ENCODE measurements at places on chromosomes 3 and 15. TPM values are rescaled to one million over a fixed set of nuclear protein-coding genes. Genes with fewer than 3 reads are reported as not detected.

Gene PAK2
- total RNA-seq = 81.3 TPM

GRCh38 chr3:132350814-132351213 is 33.6 kb downstream of the ACP3 start:
- H3K27me3 ChIP-seq = peaks cover 9% of the 10 kb centered on the region
- no peak overlapping the region for H3K27ac ChIP-seq
- H3K4me1 ChIP-seq = peaks cover 1% of the 10 kb centered on the region
- no peak for DNase-seq
- no peaks in the 10 kb centered on the region for H3K36me3 ChIP-seq

DNA sequence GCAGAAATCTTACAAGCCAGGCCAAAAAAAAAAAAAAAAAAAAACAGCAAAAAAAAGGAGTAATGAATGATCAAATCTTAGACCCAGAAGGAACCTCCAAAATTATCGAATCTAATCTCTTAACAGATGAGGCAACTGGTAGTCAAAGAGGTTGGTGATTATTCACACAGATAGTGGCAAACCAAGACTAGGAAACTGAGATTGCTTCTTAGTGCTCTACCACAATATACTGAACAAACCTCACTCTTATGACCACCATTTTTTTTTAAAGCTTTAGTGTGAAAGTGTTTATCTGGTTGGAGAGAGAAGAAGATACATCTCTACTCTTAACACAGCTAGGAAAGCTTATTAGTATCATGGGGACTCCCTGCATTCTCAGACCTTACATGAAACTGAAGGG is 17.3 kb downstream of the ATOSA start:
- no peak for DNase-seq
- no peak overlapping the region for H3K4me3 ChIP-seq
- no peak overlapping the region for H3K27ac ChIP-seq
- peaks cover 45% of the 10 kb centered on the region for H3K36me3 ChIP-seq
- H3K4me1 ChIP-seq = peaks cover 12% of the 10 kb centered on the region

GRCh38 chr3:170469151-170470062 is 50.7 kb downstream of the CLDN11 start:
- no peaks in the 10 kb centered on the region for H3K4me1 ChIP-seq
- peaks cover 15% of the 10 kb centered on the region for H3K27me3 ChIP-seq

Gene PDZRN3
- not detected for total RNA-seq

- H3K36me3 ChIP-seq = peaks cover 5% of the 10 kb centered on the region
- no peak overlapping the region for H3K4me3 ChIP-seq
- no peak overlapping the region for H3K27ac ChIP-seq
- H3K4me1 ChIP-seq = peaks cover 5% of the 10 kb centered on the region
These were observed 91.2 kb downstream of the MB21D2 start for GRCh38 chr3:192826214-192827006.

All from activated naive CD8-positive, alpha-beta T cell treated with anti-CD3 and anti-CD28 coated beads, Interleukin-2, amount 10 ng/mL, durations not matched to agents 7 days and 5 days (primary cell).